ENCODE measurements at places on chromosomes 11 and 22.

- no peak for DNase-seq
These were observed 31.9 kb downstream of the POU2AF1 start for GRCh38 chr11:111347002-111347722.

- DNase-seq, result peak; percentile 93
These were observed at the start of gene SLC29A2 for GRCh38 chr11:66371627-66372415. SLC29A2 (minus strand) TSS chr11:66371760; CDS start chr11:66371591, 169 bp downstream.

DNA sequence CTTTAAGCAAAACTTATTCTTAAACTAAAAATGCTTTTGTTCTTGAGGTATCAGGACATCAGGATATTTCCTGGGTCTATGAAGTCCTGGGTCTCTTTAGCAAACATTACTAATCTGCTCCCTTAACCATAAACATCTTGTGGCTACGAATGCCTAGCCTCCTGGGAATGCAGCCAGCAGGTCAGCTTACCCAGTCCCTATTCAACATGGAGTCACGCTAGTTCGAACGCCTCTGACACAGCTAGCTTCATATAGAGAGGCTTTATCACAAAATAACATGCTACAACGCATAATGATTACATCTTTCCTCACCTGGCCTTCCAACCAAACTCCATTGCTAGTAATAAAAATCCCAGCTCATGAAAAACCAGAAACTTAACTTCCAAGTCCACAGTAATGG is 17.5 kb upstream of the FIBIN start:
- no peak for DNase-seq

GRCh38 chr22:32448980-32449379 is 15.3 kb downstream of the BPIFC start:
- DNase-seq, result peak; percentile 78

- DNase-seq, result no peak
These were observed 90.3 kb downstream of the RPL27A start for GRCh38 chr11:8772571-8773519.

DNA sequence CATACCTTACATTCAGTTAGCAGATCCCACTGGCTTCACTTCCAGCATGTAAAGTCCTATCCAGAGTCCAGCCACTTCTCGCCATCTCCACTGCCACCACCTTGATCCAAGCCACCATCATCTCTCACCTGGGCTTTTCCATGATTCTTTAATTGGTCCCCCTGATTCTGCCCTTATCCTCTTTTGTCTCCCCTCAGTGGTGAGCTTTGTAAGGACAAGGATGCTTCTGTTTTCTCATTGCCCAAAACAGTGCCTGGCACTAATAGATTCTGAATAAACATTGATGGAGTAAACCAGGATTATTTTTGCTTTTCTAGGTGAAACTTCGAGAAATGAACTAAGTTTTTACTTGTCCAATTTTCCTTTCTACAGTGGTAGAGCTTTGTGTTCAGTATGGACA is 4.4 kb downstream of the POLA2 start:
- no peak for DNase-seq

GRCh38 chr11:126660321-126660720 is 304.8 kb downstream of the ST3GAL4 start:
- no peak for DNase-seq

DNA sequence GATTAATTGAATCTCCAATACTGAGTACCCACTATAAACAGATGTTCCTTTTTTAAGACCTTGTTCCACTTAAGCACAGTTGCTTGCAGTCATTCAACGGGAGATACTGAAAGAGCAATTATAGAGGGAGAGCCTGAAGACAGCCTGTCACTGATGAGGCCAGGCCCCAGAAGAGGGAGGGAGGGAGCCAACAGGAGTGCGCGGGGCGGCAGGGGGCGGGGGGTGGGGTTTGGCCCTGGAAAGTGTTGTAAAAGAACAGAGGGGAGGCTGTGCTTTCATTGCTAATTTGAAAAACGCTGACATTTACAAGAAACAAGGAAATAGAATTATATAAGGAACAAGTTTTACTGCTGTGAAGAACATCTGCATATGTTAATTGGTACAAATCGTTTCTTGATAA is 53.1 kb downstream of the MAP6 start:
- no peak for DNase-seq

DNA sequence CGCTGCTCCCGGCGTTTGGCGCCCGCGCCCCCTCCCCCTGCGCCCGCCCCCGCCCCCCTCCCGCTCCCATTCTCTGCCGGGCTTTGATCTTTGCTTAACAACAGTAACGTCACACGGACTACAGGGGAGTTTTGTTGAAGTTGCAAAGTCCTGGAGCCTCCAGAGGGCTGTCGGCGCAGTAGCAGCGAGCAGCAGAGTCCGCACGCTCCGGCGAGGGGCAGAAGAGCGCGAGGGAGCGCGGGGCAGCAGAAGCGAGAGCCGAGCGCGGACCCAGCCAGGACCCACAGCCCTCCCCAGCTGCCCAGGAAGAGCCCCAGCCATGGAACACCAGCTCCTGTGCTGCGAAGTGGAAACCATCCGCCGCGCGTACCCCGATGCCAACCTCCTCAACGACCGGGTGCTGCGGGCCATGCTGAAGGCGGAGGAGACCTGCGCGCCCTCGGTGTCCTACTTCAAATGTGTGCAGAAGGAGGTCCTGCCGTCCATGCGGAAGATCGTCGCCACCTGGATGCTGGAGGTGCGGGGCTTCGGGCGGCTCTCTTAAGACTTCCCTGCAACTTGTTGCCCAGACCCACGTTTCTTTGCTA is at the start of gene CCND1:
Gene CCND1, plus strand, starts transcription at position 162 of the 587 bp plus-strand sequence. Its CDS starts 158 bp downstream, at position 320.
- peak; percentile 89 for DNase-seq
